ENCODE measurements at places on chromosomes 11 and 22.

DNA sequence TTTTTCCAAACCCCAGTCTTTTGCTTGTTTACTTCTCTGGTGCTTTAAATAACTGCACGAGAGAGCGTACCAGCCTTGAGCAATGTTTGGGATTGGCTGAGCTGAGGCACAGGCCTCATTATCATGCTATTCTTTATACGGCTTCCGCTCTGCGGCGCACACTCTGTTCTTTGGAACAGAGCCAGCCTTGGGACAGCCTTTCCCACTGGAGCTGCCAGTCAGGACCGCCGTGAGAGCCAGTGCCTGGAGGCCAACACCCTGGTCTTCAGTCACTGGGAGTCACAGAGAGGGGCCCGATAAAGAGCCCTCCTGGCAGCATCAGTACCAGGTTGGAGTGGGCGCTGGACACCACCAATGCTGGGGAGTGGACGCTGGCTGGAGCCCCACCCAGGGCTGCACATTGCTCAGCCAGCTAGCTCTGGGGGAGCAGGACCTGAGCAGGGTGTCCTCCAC is 125.6 kb downstream of the BCR start:
- no peak for DNase-seq

- no peak for DNase-seq
These were observed 6.0 kb upstream of the SLC7A4 start for GRCh38 chr22:21038405-21038804.

- DNase-seq: no peak
These were observed 108.3 kb downstream of the PKNOX2 start for GRCh38 chr11:125272821-125273220.

DNA sequence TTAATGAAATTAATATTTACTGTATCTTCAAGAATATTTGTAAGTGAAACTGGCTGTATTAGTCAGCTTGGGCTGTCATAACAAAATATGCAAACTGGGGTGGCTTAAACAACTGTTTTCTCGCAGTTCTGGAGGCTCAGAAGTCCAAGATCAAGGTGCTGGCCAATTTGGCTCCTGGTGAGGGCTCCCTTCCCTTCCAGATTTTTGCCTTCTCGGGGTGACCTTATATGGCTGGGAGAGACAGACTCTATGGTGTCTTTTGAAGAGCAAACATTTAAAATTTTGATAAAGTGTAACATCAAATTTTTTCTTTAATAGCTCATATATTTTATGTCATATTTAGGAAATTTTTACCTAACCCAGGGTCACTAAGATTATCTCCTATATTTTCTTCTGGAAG is 30.2 kb downstream of the CSTPP1 start:
- no peak for DNase-seq

DNA sequence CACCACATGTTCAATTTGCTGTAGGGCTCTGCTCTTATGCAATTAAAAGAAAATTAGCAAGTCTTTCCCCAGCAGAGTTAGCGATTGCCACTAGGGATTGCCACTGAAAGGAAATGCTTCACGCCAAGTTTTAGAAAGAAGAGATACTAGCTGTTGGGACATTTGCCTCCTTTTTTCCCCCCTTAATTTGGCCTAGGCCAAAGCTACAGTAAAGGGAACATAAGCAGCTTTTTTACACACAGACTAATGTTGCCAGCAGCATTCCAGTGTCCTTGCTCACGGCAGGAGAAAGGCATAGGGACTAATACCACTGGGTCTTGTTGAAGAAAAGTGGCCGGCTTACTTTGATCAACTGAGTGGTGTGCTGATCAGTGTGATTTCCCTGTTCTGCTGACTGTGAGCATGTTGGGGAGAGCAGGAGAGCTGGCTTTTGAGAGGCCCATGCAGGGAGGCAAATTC is 71.2 kb downstream of the PHF21A start:
- no peak for DNase-seq

GRCh38 chr11:117730208-117730800 is 66.7 kb downstream of the DSCAML1 start:
- no peak for DNase-seq

- no peak for DNase-seq
These were observed 723 bp upstream of the C22orf31 start for GRCh38 chr22:29062286-29062821.

- DNase-seq: no peak
These were observed 54.0 kb downstream of the PIK3C2A start for GRCh38 chr11:17153757-17154156.

GRCh38 chr11:71548716-71549151 is 514 bp downstream of the KRTAP5-9 start:
- no peak for DNase-seq

DNA sequence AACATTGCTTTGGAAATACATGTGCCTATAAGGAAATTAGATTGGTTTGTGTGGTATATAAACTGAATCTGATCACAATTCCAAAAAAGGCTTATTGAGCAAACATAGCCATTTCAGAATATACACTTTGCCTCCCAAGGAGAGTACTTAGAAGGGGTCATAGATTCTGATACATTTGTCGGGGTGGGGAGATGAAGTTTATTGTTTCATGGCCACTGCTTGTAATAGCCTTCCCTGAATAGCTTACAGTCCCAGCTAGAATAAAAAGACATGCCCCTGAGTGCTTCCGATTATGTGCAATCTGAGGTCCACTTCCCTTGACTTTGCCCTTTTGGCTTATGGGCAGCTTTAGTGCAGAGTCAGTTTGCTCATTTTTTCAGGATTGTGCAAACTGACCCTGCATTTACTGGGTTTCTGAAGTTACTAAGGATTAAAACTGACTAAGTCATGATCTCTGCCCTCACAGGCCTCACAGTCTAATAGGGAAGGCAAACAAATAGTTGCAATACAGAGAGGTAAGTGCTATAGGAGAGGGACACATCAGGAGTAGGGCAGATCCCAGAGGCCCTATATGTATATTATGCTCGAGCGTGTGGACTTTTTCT is 184.2 kb downstream of the BLID start:
- no peak for DNase-seq

GRCh38 chr11:15091625-15092024 is 18.2 kb downstream of the CALCB start:
- no peak for DNase-seq

GRCh38 chr11:69053546-69054396 is 5.0 kb downstream of the TPCN2 start:
- no peak for DNase-seq

- DNase-seq: no peak
These were observed 127.6 kb upstream of the TEAD1 start for GRCh38 chr11:12546660-12547059.

- no peak for DNase-seq
These were observed 252.0 kb downstream of the CTTN start for GRCh38 chr11:70650075-70650909.

GRCh38 chr11:4040461-4040860 is 54.1 kb upstream of the RRM1 start:
- DNase-seq: no peak

DNA sequence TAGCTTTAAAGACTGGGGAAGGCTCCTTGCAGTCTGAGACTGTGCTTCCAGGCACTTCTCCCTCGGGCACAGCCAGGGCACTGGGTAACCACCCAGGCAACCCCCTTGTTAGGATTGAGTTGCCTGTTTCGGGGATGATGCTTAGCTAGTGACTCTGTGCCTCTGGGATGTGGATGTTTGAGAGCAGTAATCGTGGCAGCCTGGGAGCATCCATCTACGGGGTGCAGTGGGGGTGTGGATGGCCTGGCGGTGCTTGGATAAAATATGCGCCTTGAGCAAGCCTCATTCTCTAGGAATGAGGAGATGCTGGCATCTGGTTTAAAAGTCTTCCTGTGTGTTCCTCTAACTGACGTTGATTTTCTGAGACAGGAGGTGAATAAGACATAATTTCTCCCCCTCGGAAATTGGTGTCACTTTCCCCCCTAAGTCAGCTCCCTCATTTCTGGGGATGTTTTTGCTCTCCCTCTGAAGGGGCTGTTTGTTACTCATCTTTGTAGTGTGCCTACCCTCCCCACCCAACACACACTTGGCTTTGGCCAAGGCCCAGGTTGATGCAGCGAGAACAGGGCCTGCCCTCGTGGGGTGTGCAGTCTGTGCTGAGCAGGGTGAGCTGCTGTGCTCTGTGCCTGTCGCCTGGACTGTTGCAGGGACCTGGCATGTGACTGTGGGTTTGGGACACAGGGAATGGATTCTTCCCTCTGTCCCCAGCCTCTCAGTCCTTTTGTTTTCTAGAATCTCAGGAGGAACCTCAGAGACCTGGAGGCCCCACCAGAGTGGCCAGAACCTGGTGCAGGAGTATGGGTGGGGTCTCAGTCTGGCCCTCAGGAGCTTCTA is 2.0 kb downstream of the GNAZ start:
- DNase-seq: no peak

DNA sequence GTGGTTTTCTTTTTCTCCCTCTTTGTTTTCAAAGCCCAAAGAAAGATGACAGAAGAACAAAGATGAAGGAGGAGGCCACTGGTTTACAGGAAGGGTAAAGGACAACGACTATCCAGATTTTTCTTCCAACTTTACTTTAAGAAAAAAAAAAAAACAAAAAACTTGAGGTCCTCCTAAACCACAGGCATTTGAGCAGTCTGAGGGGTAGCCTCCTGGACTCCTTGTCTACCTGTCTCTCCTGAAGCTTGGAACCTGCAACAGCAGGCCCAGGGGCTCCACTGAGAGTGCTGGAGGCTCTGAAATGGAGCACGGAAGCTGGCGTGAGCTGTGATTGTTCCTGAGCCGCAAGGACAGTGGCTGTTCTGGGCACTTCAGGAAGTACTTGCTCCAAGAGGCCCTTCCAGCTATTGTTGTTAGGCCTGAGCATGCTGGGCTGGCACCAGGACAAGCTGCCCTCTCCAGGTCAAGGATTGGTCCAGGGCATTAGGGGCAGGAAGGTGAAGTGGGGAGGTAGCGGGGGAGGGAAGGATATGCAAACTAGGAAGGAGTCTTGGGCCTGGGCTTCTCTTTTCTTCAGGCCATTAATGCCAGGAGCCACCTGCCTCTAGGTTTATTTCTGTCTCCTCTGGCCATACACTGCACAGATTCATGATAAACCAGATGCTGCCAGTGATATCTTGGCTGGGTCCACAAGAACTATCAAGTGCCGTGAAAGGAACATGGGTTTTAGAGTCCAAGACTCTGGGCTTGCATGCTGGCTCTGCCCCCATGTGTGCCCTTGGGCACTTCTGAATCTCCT is 147.3 kb downstream of the CCDC34 start:
- no peak for DNase-seq

DNA sequence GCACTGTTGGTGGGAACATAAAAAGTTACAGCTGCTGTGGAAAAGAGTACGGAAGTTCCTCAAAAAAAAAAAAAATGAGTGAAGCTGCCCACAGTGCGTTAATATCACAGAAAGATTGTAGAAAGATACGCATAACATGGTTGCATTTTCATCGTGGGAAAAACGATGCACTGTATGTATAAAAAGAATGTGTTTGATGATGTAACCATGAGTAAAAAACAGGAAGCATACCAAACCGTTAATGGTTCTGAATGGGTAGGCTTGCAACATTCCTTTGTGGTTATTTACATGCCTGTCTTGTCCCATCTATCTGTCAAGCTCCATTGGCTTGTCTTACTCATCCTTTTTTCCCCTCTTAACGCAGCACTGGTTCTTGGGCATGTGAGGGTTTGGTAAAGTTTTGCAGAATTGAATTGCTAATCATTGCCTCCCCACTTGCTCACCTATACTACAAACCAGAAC is 33.8 kb upstream of the DKK3 start:
- DNase-seq: no peak

- DNase-seq: no peak
These were observed 223.2 kb downstream of the DYNC2H1 start for GRCh38 chr11:103332409-103332808.

DNA sequence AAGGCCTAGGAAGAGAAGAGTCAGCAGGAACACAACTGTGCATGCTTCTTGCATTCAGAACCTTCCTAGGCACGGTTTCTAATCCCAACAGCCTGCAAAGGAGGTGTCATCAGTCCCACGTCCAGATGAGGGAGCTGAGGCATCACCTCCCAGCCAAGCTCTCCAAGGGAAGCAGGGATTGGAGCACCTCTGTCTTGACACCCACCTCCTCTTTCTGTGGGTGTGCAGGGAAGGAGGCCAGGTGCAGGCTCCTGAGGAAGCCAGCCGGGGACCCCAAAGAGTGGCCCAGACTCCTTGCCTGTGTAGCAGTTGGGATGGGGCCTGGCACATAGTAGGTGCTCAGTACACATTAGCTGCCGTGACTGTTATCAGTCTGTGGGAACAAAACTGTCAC is 2.0 kb downstream of the PNPLA5 start:
- DNase-seq: no peak

DNA sequence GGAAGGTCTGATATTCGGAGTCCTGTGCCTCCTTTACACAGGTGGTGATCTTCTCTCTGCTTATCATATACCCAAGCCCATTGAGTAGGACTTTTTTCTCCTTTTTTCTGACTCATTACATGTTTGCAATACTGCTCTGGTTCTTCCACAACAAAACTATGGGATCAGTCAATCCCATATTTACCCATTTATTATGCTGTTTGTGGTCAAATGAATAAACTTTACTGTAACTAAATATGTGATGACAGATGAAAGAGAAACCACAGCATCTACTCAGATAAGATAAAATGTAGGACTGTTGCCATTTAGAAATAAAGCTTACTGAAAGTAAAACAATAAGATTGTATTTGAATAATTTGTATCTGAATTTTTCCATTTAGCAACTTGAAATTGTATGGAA is 958.7 kb upstream of the FAT3 start:
- no peak for DNase-seq

GRCh38 chr11:100719362-100719761 is 32.3 kb downstream of the ARHGAP42 start:
- DNase-seq: no peak

- DNase-seq: no peak
These were observed 380.6 kb downstream of the CADM1 start for GRCh38 chr11:115123641-115124040.

GRCh38 chr11:92123540-92123939 is 101.1 kb upstream of the FAT3 start:
- no peak for DNase-seq

- DNase-seq: no peak
These were observed 68.7 kb upstream of the GDPD4 start for GRCh38 chr11:77370217-77370616.

GRCh38 chr22:29787371-29787980 is 20.3 kb downstream of the UQCR10 start:
- no peak for DNase-seq

GRCh38 chr22:35883031-35883620 is 145.5 kb downstream of the RBFOX2 start:
- no peak for DNase-seq

GRCh38 chr22:24429411-24430365 is 2.3 kb downstream of the ADORA2A start:
- peak; percentile 46 for DNase-seq

DNA sequence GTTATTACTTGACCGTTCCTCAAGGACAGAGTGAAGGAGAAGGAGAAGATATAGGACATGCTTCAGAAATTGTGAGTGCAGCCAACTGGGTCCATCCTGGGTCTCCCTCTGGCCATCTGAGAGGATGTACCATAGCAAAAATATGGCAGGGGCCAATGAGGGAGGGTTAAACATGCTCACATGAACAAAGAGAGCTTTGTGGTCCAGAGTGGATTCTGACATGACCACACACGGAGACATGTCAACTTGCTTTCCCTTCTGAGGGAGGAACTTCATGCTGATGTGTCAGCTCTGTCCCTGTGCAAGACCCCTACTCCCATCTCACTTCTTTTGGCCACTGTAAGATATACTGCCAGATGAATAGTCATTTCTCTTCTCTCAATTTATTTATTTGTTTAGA is 3.0 kb upstream of the UBASH3B start:
- no peak for DNase-seq

GRCh38 chr11:452916-453527 is 2.9 kb downstream of the PTDSS2 start:
- DNase-seq: no peak

- no peak for DNase-seq
These were observed 65.5 kb downstream of the RPUSD4 start for GRCh38 chr11:126145954-126146353.
